ENCODE measurements at places on chromosomes 7 and 10. TPM values are rescaled to one million over a fixed set of nuclear protein-coding genes. Genes with fewer than 3 reads are reported as not detected.

DNA sequence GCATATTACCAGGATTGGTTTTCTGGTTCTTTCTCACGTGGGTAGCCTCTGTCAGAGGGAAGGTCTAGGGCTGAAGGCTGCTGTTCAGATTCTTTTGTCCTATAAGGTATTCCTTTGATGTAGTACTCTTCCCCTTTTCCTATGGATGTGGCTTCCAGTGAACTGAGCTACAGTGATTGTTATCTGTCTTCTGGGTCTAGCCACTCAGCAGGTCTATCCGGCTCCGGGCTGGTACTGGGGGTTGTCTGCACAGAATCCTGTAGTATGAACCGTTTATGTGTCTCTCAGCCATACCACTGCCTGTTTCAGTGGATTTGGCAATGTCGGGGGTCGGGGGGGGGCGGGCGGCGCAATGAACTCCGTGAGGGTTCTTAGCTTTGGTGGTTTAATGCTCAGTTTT, 84.5 kb upstream of the C10orf90 start:
- DNase-seq, result no peak

DNA sequence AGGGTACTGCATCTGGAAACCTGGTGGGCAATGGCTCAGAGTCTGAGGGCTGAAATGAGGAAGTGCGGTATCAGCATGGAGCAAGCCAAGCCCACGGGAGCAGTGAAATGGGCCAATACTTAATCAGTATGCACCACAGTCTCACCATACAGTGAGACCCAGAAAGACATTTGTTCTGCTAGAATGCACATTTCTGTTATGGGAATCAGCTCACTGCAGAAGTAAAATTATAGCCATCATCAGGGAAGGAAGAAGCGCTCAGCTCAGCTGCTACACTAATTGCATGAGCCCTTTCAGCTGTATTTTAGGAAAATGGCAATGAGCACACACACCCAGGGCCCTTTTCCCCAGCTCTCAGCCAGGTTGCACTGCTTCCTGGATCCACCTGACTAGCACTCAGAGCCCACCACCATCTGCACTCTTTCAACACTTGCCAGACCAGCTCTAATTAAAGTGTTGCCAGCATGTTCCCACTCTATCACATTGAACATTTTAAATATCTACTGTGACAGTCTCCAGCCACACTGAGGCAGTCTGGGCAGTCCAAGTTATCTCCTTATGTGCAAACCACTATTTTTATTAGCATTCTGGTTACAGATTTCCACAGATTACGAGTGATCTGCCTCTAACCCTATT, 44.2 kb upstream of the PIK3AP1 start:
- DNase-seq, result no peak

DNA sequence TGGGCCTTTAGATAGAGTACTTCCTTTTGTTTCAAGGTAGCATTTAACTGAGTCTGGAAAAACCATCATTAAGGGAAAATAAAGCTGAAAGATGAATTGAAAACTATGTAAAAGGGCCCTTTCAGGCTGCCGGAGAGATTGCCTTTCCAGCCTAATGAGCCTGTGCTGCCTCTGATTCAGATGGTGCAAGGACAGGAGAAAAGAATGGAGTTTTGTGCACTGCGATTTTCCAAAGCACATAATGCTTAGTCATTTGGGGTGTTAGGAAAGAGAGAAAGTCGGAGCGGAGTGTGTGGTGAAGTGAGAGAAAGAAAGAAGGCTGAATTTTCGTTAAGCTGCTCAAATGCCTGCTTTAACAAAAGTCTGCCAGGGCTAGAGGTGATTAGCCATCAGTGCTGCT, 259.7 kb downstream of the PAXIP1 start:
- DNase-seq, result no peak

DNA sequence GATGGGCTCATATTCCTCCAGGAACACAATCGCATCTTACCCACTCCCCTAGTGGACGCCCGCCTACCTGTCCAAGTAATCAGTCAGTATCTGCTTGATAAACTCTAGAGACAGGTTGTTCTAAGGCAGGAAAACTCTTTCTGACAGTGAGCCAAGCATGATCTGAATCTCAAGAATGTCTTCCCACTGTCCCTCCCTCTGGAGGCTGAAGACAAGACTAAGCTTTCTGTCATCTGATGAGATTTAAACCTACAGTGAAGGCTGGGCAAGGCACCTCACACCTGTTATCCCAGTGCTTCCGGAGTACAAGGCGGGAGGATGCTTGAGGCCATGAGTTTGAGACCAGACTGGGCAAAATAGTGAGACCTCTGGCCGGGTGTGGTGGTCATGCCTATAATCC, 586.6 kb downstream of the GALNT17 start:
- DNase-seq, result no peak

DNA sequence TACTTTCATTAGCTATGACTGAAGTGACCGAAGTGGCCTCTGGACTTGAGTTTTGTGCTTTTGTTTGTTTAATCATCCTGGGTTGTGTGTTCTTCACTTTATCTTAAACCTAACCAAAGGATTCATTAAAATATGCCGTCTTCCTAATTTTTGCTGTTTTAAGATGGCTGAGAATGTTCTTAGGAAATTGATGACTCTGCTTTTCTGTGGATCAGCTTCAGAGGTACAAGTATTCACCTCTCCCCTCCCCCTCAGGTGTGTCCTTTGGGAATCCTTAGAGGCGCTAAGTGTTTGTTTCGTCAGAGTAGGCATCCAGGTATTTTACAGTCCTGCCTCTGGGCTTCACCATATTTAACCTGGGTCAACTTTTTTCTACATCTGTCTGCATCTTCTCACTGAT, 1.1 kb downstream of the CCDC126 start:
- no peak for DNase-seq

DNA sequence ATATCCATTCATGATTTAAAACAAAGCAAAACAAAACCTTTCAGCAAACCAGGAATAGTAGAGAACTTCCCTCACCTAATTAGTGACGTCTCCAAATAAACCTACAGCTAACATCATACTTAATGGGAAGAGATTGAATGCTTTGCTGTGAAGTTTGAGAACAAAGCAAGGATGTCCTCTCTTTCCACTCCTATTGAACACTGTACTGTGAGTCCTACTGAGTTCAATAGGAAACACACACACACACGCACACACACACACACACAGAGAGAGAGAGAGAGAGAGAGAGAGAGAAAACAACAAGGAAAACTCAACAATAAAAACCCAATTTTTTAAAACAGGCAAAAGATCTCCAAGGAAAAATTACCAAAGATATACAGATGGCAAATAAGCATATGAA, 32.3 kb downstream of the PODXL start:
- no peak for DNase-seq

DNA sequence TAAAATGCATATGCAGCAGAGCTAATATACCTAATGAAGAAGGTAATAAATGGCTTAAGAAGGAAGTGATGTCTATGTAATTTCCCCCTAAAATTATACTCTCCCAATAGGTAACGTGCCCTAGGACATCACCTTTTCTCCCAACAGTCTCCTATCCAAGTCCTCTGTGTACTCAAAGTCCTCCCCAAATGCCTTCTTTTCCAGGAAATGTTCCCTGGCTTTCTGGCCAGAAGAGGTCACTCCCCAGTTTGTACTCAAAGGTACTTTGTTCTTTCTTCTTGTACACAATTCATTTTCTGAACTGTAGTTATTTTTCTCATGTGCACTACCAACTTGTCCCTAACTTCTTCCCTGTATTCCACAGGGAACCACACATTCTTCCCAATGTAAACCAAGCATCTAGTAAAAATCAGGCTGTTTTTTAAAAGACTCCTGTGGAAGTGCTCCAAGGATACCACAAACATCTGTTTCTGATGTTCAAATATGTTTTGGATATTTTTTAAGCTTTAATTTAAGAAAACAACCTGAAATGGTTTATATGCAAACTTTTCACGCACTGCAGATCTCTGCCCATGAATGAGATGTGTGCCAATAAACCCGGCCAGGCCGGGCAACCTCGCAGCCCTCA, 262.3 kb upstream of the KLF14 start:
- DNase-seq, result no peak

DNA sequence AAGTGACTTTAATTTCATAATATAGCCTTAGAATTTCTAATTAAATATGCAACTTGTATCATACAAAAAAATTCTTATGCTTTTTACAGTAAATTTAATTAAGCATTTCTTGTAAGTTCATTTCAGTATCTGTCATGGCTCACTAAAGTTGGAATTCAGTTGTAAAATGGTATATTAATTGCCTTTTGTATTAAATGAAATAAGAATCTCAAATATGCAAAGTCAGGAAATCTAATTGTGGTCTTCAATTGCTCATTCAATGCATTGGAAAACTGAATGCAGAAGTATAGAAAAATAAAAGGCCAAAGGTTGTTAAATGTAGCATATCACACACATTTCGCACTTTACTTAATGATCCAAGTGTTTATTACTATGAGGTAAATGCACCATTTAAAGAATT, 189.5 kb downstream of the PHF14 start:
- DNase-seq, result no peak

- DNase-seq, result no peak
These were observed 64.3 kb upstream of the NKX6-2 start for GRCh38 chr10:132850246-132850645.

GRCh38 chr10:71727738-71728737, 8.5 kb upstream of the C10orf105 start:
- DNase-seq, result peak; percentile 70

GRCh38 chr7:78862411-78862900, 591.0 kb downstream of the MAGI2 start:
- DNase-seq, result no peak

GRCh38 chr7:98619450-98620321, 2.6 kb downstream of the NPTX2 start:
- no peak for DNase-seq

DNA sequence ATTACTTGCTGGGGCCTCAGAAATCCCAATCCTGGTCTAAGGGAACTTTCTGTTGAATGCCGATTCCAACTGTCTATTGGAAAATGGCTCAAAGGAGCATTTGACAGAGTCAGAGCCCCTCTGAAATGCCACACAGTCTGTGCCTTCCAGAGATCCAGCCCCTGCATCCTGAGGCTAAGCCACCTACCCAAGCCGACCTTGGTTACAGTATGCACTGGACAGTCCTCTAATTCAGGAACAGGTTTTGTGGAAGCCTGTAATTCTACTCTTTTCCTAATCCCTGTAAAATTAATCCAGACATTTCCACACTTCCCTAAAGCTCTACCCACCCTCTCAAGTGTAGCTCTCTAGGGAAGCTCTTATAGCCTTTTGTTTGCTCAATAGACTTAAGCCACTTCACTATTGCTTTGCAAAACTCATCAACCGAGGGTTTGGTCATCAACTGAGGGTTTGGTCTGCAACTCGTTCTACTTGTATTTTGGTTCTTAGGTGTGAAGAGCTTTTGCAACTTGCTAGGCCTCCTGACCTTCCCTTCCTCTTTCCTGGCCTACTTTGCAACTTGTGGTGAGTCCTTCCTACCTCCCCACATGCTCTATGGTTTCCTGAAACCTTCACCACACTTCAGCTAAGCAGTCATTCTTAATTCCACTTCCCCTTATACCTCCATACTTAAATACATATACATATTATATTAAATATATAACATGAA, 364.8 kb downstream of the SFMBT2 start:
- DNase-seq, result no peak

The CACNA2D1 gene
- total RNA-seq, result not detected

The AMZ1 gene
- total RNA-seq, result 0.25 TPM

The LRMDA gene
- total RNA-seq, result not detected
